ENCODE measurements at places on chromosomes 11 and 22.

GRCh38 chr11:60985991-60986915 lies 14.8 kb downstream of the CD6 start:
- no peak for DNase-seq

DNA sequence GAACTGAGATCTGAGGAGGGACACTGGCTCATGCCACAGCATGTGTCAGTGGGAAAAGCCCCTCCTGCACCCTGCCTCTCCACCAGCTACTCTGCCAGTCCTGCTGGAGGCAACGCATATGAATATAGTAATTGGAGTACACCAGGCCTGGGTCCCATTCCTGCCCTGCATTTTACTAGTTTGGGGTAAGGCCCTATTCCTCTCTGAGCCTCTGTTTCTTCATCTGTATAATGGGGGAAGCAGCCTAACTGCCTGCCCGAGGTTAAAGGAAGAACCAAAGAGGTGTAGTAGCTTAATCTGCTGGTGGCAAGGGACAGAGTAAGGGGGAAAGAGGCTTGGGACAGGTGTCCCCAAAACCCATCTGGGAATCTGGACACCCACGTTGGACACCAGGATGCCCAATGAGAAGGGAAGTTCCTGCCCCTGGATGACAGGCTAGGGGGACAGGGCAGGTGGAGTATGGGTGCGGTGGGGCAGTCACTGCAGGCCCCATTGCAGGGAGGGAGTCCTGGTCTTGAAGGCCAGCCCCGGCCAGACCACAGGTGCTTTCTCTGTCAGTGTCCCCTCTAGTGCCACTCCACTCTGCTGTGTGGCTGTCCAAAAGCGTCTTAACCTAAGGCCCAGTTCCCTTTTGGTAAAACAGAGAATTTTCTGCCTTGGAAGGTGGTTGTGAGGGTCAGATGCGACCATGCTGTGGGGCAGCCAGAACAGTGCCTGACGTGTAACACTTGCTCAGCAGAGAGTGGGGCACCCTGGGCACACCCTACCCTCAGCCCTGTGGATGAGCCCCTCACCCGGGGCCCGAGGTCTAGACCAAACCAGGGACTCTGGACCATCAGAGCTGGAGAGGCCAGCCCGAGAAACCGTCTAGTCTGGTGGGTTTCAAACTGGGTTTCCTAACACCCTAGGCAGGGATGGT lies 11.5 kb downstream of the TSKU start:
- DNase-seq = no peak

DNA sequence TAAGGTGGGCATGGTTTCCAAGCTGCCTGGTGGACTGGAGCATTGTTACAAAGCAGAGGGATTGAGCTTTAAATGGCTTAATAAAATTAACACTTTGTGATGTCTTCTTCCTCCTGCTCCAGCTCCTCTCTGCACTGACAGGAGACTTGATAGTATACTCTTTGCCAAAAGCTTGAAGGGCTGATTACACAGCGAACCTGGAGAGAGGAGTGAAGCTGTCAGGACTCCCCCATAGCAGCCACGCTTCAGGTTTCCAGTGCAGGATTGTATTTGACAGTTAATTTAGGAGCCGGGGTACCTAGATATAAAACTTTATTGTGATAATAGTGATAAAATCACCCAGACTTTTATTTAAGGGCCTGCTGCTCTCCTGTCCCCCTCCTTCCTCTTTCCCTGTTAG lies 50.0 kb downstream of the TRIM44 start:
- DNase-seq = no peak

GRCh38 chr11:67666676-67667489 lies 7.5 kb downstream of the ALDH3B2 start:
- DNase-seq = no peak

DNA sequence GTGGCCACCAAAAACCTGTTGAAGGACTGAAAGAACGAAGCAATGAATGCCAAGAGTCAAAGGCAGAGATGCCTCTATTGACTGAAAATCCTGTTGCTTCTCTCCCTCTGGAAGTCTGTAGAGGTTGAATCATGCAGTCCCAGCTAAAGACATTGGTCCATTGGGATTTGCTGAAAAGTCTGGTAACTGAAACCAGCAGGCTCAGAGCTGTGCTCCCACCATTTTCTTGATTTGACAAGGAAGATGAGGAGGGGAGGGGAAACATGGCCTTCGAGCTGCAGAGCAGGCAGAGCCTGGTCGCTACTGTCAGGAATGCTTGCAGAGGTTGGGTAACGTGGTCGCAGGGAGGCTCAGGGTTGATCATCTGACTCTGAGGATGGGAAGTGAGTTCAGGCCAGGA lies 72.8 kb upstream of the CSNK2A3 start:
- DNase-seq = no peak

DNA sequence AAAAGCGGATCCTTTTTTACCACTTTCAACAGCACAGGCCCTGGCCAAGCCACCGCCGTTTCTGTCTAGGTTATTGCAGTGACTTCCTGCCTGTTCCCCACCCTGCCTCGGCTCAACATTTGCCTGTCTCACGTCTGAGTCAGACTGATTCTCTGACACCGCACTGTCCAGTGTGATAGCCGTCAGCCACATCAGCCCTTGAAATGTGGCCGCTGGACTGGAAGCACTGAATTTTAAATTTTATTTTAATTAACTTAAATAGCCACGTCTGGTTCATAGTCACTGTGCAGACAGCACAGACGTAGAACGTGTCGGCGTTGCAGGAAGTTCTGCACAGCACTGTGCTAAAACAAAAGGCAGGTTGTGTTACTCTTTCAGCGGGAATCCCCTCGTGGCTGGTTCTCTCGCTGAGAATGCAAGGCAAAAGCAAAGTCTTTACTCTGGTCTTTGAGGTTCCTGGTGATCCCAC lies 56.3 kb upstream of the ADSL start:
- no peak for DNase-seq

Data from A673 (cell line).